ENCODE measurements at places on chromosomes 4 and X.

DNA sequence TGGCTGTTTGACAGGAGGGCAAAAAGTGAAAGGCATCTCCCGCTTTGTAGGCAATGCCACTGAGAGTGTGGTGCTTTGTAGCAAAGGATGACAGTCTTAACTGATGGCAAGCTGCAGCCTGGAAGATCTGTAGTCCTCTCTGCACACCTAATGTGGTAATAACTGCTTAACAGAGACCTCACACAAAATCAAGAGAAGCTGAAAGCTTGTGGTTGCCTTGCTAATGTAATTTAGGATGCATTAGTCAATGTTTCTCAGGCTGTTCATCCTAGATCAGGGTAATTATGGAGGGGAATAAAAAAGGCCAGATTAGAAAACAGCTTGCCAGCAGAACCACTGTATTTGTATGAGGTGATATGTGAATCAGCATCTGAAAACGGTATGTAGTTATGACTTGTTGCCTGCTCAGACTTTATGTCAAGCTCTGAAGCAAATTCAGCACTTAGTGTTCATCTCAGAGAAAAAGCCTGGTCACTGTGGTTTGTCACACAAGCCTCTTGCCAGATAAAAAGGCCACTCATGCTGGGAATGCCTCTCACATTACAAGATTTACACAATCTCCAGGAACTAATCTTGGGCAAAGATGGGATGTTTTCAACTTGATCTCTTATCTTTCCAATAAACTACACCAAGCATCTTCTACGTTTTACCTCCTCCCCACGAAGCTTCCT lies 130.8 kb downstream of the ENOX2 start:
- no peak overlapping the region for H3K27ac ChIP-seq
- H3K27me3 ChIP-seq = no peaks in the 10 kb centered on the region
- DNase-seq = no peak
- H3K36me3 ChIP-seq = no peaks in the 10 kb centered on the region
- no peak overlapping the region for H3K4me3 ChIP-seq
- peaks cover 17% of the 10 kb centered on the region for H3K4me1 ChIP-seq

DNA sequence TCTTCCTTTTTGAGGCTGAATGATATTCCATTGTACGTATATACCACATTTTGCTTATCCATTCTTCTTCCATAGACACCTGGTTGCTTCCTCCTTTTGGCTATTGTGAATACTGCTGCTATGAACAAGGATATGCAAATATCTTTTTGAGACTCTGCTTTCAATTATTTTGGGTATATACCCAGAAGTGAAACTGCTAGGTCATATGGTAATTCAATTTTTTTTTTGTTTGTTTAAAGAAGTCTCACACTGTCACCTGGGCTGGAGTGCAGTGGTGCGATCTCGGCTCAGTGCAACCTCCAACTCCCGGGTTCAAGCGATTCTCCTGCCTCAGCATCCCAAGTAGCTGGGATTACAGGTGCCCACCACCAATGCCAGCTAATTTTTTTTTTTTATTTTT lies 75.3 kb downstream of the METTL14 start:
- no peak for DNase-seq
- H3K4me1 ChIP-seq = peaks cover 86% of the 10 kb centered on the region
- no peaks in the 10 kb centered on the region for H3K36me3 ChIP-seq
- H3K27ac ChIP-seq = peak overlapping the region; percentile 87
- H3K4me3 ChIP-seq = no peak overlapping the region
- H3K27me3 ChIP-seq = no peaks in the 10 kb centered on the region

- peak overlapping the region; percentile 32 for H3K27ac ChIP-seq
- no peak overlapping the region for H3K4me3 ChIP-seq
These were observed 135.4 kb upstream of the NKX1-1 start for GRCh38 chr4:1541449-1542225.

GRCh38 chr4:125084608-125085007 lies 230.1 kb upstream of the FAT4 start:
- H3K36me3 ChIP-seq = no peaks in the 10 kb centered on the region
- no peaks in the 10 kb centered on the region for H3K27me3 ChIP-seq
- no peaks in the 10 kb centered on the region for H3K4me1 ChIP-seq

- no peak for DNase-seq
- H3K4me3 ChIP-seq = no peak overlapping the region
- H3K36me3 ChIP-seq = no peaks in the 10 kb centered on the region
- no peaks in the 10 kb centered on the region for H3K27me3 ChIP-seq
- peaks cover 13% of the 10 kb centered on the region for H3K4me1 ChIP-seq
These were observed 15.4 kb downstream of the ANXA3 start for GRCh38 chr4:78566834-78567499.

DNA sequence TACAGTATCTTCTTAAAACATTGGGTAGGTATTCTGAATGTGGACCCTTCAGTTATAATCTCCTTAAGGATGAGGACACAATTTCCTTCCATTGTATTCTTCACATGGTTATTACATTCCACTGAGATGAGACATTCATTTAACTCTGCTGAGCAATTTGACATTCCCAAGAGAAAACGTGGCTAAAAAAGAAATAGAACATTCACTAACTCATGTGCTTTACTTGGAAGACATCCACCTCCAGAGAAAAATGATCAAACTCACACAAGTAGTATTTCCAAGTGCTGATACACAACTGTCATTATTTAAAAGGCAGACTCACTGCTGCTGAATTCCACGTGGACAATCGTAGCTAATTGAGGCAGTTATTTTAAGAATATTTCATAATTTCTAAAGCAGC lies 227.9 kb upstream of the ANKRD50 start:
- peaks cover 24% of the 10 kb centered on the region for H3K4me1 ChIP-seq
- H3K4me3 ChIP-seq = no peak overlapping the region
- no peaks in the 10 kb centered on the region for H3K36me3 ChIP-seq
- DNase-seq = no peak
- no peaks in the 10 kb centered on the region for H3K27me3 ChIP-seq
